ENCODE measurements at places on chromosomes 12 and 14.

DNA sequence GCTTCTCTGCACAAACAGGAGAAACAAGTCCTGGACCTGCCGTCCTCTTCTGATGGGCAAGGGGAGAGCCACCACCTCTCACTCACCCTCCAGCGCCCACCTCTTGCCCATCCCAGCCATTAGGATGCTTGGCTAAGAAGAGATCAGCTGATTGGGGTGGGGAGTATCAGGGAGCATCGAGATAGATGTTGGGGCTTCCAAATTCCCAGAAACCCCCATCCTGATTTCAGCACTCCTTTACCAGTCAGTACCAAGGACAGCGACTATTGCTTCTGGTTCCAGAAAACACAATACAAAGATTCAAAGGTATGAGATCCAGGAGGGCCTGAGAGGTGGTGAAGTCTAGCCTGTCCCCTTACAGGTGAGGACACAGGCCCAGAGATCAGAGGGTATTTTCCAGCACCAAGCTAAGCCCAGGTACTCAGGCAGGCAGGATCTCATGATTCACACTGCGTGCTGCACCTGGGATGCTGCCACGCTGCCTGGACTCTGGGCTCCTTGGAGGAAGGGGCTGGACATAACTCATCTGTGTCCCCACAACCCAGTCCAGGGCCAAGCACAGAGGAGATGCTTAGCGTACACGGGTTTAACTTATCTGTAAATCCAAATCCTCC, 76.6 kb downstream of the TUNAR start:
- no peak for DNase-seq

DNA sequence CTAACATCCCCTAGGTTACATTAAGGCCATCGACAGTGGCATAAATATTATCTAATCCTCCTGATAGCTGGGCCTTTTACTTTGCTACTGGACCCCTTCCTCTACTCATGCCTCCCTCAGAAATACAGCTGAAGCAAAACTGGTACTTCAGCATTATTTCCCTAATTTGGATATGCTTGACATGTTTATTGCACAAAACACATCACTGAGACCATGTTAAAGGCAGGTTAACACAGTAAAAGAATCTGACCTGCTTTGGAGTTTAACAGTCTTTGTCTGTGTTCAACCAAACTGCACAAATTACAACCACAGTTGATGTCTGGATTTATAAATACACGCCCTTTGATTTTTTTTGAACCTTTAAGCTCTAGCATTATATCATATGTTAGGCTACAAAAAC, 156.6 kb downstream of the FOXA1 start:
- no peak for DNase-seq

DNA sequence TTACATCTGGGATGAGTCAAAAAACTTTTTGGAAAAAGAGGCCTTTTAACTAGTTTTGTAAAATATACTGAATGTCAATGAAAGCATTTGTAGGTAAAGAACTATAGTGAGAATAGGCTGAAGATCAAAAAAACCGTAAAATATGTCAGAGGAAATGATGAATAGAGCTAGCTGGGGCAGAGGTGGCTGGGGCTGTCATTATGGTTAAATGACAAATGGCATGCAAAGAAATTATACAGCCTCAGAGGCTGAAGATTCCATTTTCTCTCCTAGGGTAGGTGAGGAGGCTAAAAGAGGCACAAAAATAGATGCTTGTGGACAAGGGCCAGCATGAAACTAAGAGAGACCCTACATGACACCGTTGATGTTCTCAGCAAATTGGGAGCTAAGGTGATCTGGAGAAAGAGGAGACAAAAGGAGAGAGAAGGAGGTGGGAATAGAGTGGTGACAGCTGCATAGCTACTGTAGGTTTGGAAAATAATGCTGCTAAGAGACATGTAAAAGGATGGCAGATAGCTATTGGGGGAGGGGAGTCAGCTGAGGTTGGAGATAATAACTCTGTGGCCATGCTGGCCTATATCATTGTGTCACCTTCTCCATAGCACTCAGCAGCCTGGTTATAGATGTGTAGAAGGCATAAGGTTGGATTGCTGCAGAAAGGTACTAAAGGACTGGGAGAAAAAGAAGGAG, 63.8 kb downstream of the ABCC9 start:
- DNase-seq = no peak

DNA sequence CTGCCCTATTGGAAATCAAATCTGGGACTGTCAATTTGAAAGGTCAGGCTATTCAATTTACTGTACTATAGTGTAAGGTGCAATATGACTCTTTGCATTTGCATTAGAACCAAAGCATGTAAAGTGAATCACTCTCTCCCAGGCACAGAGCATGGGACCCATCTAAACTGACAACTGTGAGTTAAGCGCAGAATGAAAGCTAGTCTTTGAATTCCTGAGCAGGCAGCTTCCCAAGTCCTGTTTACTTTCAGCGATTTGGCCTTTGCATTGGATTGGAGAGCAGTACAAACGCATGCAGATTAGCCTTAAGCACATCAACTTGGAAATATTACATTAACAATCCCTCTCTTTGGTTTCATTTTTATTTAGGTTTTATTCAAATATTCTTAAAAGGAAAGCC, 74.6 kb downstream of the RERG start:
- DNase-seq = no peak

- no peak for DNase-seq
These were observed 260.7 kb downstream of the CCDC59 start for GRCh38 chr12:82097438-82097837.

GRCh38 chr14:97523936-97524335, 726.8 kb downstream of the VRK1 start:
- DNase-seq = no peak

DNA sequence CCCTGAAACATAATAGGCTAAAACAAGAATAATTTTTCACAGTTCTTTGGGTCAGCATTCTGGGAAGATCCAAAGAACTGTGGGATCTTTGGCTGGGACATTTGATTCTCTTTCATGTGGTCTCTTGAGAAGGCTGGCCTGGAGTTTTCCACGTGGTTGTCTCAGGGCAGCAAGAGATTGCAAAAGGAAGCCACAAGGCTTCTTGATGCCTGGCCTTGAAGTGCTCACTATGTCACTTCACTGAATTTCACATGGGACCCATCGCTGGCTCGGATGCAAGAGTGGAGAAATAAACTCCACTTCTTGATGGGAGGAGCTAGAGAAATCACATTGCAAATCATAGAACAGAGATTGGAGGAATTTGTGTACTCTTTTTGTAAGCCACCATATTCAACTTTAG, 343.4 kb downstream of the MED13L start:
- no peak for DNase-seq

DNA sequence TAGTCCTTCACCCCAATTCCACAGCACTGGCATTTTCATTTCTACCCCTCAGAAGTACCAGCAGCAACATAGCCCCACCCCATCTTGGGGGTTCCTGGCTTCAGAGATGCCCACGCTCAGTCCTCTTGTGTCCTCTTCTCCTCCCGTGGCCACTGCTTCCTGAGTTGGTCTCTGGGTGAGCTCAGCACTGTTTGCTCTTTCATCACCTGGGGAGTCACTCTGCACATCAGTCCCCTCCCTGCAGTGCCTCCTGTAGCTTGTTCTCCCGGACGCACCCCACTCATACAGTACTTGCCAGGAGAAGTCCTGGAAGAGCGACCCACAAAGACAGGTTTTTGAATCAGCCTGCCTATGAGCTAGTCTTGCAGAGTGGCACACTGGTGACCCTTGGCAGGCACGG, 63.8 kb downstream of the GSC start:
- DNase-seq = no peak

GRCh38 chr12:3152011-3152511, 74.9 kb downstream of the TSPAN9 start:
- DNase-seq = no peak

DNA sequence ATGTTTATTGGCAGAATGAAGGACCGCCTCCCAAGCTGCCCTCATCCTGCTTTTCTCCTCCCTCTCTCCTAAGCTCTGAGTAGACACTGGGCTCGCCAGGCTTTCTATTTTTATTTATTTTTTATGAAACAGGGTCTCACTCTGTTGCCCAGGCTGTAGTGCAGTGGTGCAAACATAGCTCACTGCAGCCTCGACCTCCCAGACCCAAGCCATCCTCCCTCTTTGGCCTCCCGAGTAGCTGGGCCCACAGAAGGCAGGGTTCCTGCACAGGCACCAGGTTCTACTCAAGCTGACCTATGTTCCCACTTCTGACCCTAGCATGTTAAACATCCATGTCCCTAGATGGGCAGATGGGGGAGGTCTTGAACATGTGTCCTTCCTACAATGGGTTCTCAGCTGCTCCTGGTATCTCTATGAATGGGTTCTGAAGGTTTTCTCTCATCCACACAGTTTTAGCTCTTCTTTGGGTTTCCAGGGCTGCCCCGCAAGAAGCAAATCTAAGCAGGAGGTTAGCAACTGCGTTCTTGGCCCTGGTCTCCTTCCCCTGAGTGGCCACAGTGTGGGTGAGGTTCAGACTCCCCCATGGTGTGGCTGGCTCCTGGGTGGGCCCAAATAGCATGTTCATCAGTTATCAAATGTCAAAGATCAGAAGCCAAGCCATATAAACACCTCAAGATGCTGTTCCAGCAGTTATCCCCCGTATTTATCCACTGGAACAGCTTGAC, 167.3 kb downstream of the ZFP36L1 start:
- DNase-seq = no peak

DNA sequence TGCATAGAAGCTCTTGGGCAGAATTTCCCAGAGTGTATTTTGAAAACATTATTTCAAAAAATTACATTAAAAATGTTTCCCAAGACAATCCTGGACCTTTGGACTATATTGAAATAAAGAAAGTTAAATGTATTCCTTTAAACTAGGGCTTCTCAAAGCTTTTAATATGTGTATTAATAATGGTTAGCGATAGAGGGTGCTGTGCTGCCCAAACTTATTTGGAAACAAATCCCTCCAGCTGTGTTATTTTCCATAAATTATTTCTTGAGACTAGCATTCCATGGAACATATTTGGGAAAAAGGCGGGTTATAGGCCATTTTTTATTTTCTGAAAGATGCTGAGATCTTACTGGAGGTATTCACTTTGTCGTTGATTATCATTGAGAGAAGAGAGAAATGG, 397.8 kb upstream of the MIS18BP1 start:
- DNase-seq = no peak

DNA sequence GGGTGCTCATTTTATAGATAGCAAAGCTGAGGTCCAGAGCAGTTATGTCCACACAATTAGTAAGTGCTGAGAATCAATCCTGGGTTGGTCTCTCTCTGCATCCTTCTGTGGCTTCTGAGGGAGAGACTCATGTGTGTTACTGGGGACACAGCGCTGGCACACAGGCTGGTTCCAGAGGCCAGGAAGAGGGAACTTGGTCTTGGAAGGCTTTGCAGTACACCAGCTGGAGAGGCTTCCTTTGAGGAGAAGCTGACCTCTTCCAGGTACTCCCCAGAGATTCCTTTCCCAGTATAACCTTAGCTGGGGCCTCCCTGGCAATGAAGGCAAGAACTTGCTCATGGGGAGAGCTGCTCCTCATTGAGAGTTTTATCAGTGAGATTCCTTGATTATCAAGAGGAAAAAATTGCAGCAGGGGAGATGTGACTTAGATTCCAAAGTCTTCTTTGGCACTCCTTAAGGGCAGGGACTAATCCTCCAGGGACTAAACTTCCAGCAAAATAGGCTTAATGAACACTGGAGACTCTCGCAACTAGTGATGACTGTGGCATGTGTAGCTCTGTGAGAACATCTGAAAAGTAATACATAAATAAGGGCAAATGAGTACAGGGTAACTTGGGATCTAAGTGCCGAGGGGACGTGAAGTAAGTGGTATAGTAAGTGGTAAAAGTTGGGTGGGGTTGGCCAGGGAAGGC, 13.9 kb upstream of the KRT80 start:
- DNase-seq = no peak

DNA sequence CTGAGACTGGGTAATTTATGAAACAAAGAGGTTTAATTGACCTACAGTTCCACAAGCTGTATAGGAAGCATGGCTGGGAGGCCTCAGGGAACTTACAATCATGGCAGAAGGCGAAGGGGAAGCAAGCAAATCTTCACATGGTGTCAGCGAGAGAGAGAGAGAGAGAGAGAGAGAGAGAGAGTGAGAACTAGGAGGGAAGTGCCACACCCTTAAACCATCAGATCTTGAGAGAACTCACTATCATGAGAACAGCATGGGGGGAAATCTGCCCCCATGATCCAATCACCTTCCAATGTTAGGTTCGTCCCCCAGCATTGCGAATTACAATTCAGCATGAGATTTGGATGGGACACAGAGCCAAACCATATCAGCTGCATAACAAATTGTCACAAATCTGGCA, 96.7 kb downstream of the CHST11 start:
- no peak for DNase-seq

DNA sequence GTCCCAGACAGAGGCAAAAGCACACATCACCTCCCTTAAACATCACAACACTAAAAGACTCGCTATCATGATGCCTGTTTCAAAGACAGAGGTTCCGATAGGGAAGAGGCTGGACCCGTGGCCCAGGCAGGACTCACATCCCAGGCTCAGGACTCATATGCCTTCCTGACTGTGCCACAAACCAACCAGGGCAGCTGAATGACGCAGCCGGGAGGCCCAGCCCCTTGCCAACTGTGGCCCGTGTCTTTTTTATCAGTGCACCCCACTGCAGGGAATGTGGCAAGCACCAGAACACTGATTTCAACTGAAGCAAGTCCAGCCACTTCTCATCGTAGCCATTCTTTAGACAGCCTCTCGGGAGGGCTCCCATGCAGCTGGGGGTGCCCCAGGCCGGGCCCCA, 132.3 kb downstream of the KSR2 start:
- DNase-seq = no peak

GRCh38 chr14:54098536-54098935, 141.9 kb upstream of the BMP4 start:
- DNase-seq = no peak

- no peak for DNase-seq
These were observed 1372.1 kb upstream of the SEL1L start for GRCh38 chr14:82905762-82906161.

GRCh38 chr14:88522393-88522792, 32.4 kb downstream of the PTPN21 start:
- DNase-seq = no peak

- no peak for DNase-seq
These were observed 51.4 kb downstream of the TMEM132C start for GRCh38 chr12:128318341-128318740.

GRCh38 chr14:62470935-62471334, 574.3 kb downstream of the KCNH5 start:
- DNase-seq = no peak

GRCh38 chr14:101956179-101956885, 8.0 kb upstream of the DYNC1H1 start:
- DNase-seq = no peak

DNA sequence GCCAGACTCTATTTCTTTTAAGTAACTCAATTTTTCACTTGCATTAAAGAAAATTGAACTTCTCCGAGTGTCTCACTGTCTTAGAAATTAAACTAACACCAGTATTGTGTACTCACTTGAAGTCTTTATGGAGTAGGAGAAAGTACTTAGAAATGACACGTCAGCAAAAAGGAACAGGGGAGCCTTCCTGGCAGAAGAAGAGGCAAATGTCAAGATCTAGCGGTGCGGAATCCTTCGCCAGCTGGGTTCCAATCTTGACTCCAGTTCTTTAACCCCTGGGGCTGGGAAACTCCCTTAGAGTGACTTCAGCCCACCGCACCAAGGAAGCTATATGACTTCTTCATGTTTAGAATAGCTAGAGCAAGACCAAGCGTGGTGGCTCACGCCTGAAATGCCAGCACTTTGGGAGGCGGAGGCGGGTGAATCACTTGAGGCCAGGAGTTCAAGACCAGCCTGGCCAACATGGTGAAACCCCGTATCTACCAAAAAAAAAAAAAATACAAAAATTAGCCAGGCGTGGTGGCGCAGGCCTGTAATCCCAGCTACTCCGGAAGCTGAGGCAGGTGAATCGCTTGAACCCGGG, 34.4 kb downstream of the WBP11 start:
- no peak for DNase-seq

GRCh38 chr12:102232446-102232845, 34.8 kb upstream of the PMCH start:
- no peak for DNase-seq

- DNase-seq = no peak
These were observed 133.8 kb upstream of the CPM start for GRCh38 chr12:69066492-69067373.
